Activated naive CD4-positive, alpha-beta T cell (primary cell): ENCODE measurements at places on chromosomes 11 and 22.

- no peak for DNase-seq
Measured at GRCh38 chr11:127218275-127218608, 217.7 kb upstream of the KIRREL3 start.

DNA sequence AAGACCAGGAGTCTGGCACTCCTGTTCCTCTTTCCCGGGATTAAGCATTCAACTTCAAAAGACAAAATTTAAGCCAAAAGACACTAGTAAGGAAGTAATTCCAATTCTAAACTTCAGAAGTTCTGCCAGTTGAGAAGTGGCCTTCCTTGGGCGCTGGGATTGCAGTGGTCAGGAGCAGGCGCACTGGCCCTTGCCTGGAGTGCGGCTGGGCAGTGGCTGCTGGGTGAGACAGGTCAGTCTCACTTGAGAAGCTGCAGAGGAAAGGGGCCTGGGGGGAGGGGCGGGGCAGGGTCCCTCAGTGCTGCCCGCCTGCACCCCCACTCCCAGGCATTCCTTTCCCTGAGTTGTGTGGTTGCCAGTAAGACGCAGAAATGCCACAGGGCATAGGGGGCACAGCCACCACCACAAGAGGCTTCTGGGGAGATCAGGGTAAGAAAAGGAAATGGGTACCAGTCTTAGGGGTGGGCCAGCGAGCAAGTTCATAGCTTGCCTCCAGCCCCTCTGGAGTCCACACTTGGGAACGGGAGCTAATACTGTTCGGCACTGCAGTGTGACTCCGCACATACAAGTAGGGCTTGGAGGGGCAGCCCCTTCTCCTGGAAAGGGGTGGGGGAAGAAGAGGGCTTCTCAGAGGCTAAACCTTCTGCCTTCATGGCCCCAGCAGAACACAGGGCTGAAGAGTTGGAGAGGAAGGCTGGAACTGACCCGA, 5.5 kb downstream of the MRPL49 start:
- no peak for DNase-seq

GRCh38 chr22:30825711-30826505, 131.2 kb downstream of the OSBP2 start:
- DNase-seq, result no peak

- DNase-seq, result no peak
Measured at GRCh38 chr11:79189601-79190000, 251.2 kb downstream of the TENM4 start.

GRCh38 chr11:107482234-107482633, 24.6 kb upstream of the CWF19L2 start:
- DNase-seq, result no peak

GRCh38 chr11:9601037-9601875, 27.8 kb downstream of the WEE1 start:
- DNase-seq, result no peak

DNA sequence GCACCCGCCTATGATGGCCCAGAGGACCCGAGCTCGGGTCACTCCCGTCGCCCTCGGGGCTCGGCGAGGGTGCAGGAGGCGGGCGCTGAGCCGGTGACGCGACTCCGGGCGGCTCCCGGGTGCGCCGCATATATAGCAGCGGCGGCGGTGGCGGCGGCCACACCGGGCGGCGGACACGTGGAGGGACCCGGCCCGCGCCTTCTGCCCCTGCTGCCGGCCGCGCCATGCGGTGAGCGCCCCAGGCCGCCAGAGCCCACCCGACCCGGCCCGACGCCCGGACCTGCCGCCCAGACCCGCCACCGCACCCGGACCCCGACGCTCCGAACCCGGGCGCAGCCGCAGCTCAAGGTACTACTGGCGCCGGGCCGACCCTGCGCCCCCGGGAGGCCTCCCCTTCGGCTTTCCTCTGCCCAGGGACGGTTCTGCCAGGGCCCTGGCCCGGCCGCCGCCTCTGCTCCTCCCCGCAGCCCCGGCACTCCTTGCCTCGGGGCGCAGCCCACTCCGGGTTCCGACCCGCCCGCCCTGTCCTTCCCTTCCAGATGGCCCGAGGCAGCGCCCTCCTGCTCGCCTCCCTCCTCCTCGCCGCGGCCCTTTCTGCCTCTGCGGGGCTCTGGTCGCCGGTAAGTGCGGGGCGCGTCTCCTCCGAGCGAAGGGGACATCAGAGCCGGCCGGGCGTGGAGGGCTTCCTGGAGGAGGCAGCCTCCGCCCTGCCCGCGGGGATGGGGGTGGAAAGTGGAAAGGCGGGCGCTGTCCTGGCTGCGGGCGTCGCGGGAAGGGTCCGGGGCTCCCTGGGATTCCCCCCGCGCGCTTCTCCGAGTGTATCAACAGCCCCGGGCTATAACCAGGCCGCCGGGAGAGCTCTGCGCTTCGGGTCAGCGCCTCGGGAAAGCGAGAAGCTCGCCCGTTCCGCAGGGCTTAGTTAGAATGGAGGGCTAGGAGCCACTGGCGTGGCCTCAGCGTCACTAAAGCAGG, at the start of gene GAL:
Gene GAL (plus strand): TSS at position 160 of the 972 bp plus-strand sequence. CDS start 380 bp downstream, at position 540.
- DNase-seq, result no peak

DNA sequence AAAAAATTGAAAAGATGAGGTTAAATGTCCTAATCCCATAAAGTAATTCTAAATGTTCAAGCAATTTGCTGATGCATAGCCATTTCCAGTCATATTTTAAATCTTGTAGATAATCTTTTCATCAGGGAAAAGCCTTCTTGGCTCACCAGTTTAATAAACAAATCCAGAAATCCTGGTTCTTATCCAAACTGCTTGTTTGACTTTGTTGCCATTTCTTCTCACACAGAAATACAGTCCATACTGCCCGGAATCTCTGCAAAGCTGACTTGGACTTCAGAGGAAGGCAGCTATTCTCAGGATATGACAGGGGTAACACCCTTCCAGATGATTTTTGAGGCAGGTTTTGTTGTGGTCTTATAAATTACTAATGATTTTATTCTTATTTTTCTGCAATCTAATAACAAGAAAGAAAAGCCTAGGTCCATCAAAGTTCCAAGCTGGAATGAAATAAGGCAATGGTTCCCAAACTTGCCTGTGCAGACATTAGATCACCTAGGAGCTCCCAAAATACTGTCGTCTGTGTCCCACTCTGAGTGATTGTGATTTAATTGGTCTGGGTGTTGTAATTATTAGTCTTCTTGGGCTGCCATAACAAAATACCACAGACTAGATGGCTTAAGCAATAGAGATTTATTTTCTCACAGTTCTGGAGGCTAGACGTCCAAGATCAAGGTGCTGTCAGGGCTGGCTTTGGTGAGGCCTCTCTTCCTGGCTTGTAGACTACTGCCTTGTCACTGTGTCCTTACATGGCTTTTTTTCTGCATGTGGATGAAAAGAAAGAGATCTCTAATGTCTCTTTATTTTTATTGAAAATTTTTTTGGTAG, 55.1 kb upstream of the RCE1 start:
- no peak for DNase-seq

GRCh38 chr11:128803449-128804245, 63.4 kb downstream of the KCNJ1 start:
- no peak for DNase-seq

DNA sequence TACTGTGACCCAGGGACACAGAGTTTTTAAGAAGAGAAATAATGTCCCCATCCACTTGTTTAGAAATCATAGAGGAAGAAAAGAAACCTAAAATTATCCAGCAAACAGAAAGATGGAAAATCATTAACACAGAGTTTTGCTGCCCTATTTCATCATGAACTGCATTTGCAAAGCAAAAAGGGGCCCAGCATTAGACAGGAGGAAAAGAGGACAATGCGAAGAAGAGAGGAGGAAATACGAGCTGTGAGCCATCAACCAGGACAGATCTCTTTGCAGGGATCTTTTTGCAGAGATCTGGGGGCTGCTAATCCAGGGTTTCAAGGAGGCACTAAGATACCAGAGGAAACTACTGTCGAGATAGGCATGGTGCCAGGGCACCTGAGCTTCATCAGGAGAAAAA, 14.4 kb upstream of the NCAM1 start:
- no peak for DNase-seq

DNA sequence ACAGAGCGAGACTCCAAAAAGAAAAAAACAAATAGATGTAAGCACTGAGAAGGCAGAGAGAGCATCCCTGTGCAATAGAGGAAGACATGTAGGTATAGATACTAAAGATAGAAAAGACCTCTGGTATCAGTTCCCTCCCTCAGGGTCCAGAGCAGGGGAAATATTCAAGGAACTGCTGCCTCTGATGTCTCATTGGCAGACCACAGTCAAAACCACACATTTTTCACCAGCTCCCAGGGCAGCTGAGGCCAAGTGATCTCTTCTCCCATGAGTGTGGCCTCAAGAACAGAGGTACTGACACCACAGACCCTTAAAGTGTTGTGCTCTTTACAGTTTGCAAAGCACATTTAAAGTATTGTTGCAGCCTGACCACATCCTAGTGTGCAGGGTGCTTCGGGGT, 288.5 kb downstream of the NTM start:
- no peak for DNase-seq

GRCh38 chr11:62708793-62709192, 1.3 kb downstream of the GNG3 start:
- DNase-seq, result no peak

DNA sequence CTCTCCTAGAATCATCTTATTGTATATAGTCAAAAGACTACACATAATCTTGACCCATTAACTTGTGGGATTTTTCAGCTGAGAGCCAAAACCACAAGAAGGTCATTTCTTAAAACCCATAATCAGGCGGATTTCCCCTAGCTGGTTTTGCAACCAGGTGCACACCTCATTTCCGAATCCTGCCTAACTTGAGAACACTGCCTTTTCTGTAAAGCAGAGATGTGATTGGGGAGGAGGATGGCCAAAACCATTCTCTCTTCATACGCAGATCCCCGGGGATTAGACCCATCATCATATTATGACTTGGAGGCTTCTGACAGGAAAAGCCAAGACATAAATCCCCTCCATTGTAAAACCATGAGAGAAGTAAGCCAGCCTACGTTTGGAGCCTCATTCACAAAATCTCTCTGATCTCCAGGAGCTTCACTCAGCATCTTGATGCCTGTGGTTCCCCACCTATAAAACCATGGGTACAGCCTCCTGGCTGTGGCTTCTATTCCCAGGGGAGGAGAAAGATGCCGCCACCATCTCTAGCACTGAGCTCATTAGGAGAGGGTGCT, 191.3 kb downstream of the KIF18A start:
- no peak for DNase-seq

- DNase-seq, result no peak
Measured at GRCh38 chr11:103413266-103413888, 304.2 kb downstream of the DYNC2H1 start.

- DNase-seq, result no peak
Measured at GRCh38 chr11:4672470-4672869, 25.2 kb downstream of the OR51E2 start.

DNA sequence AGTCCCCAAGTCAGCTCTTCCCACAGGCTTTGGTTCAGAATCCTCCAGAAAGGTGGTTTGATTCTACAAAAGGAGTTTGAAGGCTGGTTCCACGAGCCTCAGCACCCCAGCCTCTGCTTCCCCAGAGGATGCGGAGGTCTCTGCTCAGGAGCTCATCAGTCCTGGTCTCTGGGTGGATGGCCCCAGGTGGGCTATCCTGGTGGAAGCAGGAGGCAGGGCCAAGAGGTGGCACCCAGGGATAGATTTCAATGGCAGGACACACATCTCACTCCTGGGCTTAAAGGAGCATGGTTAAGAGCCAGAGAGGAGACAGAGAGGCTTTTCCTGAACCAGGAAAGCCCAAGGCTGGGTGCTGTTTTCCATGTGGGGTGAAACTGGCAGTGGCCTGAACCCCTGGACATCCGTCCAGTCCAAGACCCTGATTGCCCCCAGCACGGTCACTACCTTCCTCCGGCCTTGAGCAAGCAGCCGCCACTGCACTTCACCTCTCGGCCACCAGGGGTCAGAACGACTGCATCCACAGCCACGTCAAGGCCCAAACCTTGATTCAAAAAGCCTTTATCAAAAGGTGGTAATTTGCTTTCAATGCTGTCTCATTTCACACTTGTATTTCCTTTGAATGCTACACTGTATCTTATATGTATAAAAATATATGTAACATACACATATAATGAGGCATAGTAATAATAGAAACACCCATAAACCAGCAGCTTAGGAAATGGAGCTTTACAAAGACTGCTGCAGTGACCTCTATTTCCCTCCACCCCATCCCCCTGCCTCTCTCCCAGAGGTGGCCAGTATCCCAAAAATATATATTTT, 19.3 kb upstream of the FXYD2 start:
- DNase-seq, result peak; percentile 81

DNA sequence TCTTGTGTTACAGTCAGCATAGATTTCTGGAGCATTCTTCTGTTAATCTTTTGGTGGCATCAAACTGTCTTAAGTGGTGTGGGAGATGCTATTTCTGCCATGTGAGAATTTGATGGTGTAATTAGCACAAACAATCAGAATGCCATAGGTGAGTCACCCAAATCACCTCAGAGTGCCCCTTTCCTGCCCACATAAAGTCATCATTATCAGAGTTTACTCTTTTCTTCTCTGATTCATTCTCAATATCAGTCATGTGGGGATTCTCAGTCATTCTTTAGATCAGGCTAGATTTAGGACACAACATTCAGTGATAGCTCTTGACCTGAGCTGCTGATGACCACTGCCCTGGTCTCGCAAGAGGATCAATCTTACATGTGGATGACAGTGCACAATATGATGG, 23.7 kb upstream of the MS4A6A start:
- DNase-seq, result no peak
